ENCODE measurements at places on chromosomes 4 and X.

- no peak for DNase-seq
Measured at GRCh38 chr4:102629673-102630072, 128.5 kb downstream of the NFKB1 start.

DNA sequence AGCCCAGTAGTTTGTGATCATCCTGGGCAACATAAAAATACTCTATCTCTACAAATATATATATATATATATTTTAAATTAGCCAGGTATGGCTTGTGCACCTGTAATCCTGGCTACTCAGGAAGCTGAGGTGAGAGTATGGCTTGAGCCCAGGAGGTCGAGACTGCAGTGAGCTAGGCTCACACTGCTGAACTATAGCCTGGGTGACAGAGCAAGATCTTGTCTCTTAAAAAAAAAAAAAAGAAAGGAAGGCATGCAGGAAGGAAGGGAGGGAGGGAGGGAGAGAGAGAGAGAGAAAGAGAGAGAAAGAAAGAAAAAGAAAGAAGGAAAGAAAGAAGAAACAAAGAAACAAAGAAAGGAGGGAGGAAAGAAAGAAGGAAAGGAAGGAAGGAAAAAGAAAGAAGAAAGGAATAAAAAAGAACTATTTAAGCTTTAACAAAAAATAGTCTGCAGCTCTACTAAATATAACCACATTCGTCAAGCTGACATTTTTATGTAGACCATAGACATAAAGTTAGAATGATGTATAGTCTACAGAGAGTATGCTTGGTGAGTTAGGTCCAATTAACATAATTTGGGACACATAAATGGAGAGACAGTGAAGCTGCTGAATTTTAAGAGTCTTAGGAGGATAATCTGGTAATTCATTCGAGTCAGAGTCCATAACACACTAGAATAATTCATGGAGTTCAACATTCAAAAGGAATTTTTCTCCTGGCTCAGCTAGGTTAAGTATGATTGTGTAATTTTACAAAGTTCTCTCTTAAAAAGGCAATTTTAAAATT, 111.9 kb downstream of the GLRA3 start:
- no peak for DNase-seq

- DNase-seq: peak; percentile 70
Measured at GRCh38 chr4:6008092-6008551, 10.1 kb downstream of the C4orf50 start.

DNA sequence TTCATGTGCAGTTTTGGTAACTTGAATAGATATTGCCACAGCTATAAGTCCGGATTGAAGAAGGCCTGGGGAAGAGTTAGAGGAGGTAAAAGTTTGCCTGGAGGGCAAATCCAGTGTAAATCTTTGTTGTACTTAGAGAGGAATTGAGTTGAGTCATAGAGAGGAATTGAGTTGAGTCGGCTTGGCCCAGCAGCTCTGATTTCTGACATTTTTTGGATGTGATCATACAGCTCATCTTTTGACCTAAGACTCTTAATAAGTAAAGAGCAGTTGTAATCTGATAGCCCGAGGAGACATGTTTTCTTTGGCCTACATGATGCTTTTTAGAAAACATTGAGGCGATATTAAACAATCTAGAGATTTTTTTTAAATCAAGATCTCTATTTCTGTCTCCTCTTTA, 3.9 kb downstream of the KIT start:
- no peak for DNase-seq

DNA sequence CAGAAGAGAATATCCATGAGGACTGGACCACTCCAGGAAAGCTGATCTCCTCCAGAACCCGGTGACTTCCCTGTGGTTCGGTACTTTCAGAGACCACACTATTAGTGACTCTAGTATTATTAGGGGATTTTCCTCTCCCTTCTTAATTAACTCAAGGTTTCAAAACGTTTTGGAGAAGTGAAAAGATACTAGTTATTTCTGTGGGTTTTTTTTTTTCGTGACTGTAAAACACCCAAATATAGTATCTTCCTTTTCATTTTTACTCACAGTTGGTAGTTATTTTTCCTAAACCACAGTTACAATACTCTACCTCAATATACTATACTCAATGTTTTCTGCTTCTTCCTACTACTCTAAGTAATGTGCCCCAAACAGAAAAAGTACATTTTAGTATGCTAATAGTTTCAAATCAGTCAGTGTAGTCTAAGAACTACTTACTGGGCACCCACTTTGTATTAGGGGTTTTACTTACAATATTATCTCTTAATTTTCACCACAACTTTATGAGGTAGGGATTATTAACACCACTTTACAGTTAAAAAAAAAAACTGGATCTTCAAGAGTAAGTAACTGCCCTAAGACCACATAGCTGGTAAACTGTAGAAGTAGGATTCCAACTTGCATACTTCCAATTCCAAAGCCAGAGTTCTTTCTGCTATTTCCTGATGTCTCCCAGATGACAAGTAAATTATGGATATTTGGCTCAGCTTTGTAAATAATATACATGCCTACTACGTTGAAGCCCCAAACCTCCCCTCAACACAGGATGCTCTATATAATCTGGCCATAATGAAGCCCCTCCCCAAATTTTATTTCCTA, 45.0 kb downstream of the SLC9A7 start:
- no peak for DNase-seq

DNA sequence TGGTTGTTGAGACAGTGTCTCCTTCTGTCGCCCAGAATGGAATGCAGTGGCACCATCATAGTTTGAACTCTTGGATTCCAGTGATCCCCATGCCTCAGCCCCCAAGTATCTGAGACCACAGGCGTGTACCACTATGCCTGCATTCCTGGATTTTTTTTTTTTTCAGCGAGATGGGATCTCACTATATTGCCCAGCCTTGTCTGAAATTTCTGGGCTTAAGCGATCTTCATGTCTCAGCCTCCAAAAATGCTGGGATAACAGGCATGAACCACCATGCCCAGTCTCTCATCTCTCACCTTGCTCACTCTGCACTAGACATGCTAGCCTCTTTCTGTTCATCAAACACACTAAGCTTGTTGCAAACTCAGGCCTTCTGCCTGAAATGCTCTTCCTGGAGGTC, 104.1 kb downstream of the UBE2K start:
- no peak for DNase-seq

- DNase-seq: no peak
Measured at GRCh38 chrX:16213961-16214360, 46.7 kb downstream of the MAGEB17 start.

- DNase-seq: peak; percentile 2
Measured at GRCh38 chrX:103734125-103734760, 23.5 kb downstream of the TMEM31 start.

DNA sequence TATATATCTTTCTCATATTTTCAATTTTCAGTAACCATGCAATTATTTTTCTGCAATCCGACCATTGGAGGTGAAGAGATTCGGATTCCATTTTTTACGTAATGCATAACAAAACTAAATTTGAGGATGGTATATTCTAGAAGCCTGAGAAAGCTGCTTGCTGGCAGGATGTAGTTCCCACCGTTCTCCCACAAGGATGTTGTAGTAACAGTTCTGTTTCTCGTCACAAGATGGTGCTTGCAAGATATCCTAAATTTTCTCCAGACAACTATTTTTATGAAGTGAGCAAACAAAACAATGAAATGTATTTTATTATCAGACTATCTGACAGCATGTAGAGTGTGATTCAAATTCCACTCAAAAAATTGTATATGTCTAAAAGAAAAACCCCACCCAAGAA, 10.7 kb downstream of the PWWP3B start:
- DNase-seq: no peak

- no peak for DNase-seq
Measured at GRCh38 chrX:21735768-21736127, 22.2 kb downstream of the SMPX start.

- no peak for DNase-seq
Measured at GRCh38 chrX:71492231-71493065, 40.5 kb upstream of the OGT start.

DNA sequence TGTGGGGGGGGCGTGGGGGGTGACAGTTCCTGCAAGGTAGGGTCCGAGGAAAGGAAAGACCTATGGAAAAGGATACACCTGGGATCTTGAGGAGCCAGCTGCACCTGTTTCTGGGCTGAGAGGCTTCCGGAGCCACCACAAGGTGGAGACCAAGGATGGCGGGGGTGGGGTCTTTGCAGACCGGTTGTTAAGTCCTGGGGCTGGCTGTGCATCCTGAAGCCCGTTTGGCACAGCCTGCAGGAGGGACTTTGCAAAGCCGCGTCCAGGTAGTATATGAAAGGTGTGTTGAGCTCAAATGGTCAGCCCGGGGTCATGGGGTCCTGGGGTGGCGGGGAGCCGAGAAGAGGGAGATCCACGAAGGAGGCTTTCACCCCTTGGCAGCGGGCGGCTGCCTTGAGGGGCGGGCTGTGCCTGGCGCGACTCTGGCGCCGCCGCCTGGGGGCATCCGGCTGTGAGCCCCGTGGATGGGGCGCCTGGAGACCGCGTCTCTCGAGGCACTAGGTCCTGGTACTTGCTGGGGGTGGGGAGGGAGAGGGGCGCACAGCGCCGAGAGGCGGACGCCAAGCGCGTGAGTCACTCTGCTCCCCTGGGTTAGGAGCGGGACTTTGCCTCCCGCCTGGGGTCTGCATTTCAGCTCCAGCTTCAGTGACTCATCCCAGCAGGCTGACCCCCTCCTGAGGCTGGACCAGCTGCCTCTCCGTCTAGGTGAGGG, 58.2 kb upstream of the DYNLT3 start:
- no peak for DNase-seq

- DNase-seq: no peak
Measured at GRCh38 chr4:140876615-140877364, 120.6 kb upstream of the TBC1D9 start.

DNA sequence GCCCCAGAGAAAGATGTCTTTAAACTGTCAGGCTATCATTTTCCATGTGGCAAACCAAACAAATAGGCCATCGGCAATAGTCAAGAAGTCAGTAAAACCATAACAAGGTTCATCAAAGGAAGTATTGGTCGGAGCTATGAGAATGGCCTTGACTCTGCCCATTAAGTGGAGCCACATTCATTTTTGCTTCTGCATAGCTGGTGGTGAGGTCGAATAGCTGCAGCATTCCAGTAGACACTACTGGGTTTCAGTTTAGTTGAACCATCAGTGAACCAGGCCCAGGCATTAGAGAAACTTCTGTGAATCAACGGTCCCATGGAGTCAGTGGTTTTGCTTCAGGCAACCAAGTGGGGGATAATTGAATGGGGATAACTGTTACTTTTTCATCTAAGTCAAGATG, 92.0 kb upstream of the MED14 start:
- DNase-seq: no peak

GRCh38 chr4:41460641-41461040, 77.3 kb upstream of the LIMCH1 start:
- no peak for DNase-seq

DNA sequence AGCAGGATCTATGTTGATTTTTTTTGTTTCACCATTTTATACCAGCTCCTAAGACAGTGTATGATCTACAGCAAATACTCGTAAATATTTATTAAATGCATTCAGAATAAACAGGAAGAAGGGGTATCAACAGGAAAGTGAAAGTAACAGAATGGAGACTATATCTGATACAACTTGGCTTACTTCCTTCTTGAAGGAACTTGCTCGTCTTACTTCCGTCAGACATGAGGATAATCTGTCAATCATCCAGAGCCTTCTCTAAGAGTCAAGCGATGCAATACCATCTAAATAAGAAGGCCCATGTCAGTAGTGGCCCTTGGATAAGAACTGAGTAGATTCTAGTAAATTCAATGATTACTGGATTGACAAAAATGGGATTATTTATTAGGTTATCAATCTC, 84.2 kb downstream of the CAMK2D start:
- DNase-seq: no peak

GRCh38 chrX:78839711-78840110, 92.2 kb downstream of the LPAR4 start:
- DNase-seq: no peak

GRCh38 chr4:150971901-150972300, 43.2 kb downstream of the LRBA start:
- DNase-seq: no peak

GRCh38 chr4:120842031-120842430, 80.5 kb downstream of the PRDM5 start:
- no peak for DNase-seq

GRCh38 chrX:122584981-122585380, 599.1 kb upstream of the GRIA3 start:
- no peak for DNase-seq

DNA sequence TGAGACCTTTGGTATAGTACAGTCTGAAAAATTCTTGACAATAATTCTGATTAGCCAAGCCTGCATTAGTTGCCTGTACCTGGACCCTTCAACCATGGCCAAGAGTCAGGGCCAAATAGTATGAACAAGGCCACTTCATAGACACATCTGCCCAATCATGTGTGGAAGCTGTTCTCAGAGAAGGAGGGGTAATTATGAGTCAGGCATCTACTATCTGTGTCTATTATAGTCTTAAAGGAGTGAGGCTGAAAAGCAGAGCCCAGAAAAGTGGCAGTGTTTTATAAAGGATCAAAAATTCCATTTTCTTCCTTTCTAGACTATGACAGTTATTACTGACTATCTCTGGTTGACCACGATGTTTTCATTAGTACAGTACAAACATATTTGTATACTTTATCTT, 5.0 kb upstream of the ADGRL3 start:
- no peak for DNase-seq

DNA sequence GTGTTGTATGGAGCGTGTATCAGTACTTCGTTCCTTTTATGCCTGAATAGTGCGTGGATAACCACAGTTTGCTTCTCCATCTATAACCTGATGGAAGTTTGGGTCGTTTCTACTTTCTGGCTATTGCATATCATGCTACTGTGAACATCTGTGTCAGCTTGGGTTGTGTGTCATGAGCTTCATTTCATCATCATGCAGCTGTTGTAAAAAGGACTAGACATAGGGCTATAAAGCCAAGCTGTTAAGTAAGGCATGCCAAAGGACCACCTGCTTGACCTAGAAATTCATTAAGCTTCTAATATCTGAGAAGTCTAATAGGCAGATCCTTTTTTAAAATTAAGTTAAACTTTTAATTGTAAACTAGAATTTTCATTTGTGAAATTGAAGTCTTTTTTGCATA, 18.4 kb downstream of the SMS start:
- no peak for DNase-seq

Data from T47D (cell line).